ENCODE measurements at places on chromosomes 11 and 22.

- DNase-seq, result no peak
These were observed 4.0 kb downstream of the NPAT start for GRCh38 chr11:108218455-108218854.

- DNase-seq, result peak; percentile 34
These were observed 1.3 kb upstream of the SBF2 start for GRCh38 chr11:10295064-10295901.

DNA sequence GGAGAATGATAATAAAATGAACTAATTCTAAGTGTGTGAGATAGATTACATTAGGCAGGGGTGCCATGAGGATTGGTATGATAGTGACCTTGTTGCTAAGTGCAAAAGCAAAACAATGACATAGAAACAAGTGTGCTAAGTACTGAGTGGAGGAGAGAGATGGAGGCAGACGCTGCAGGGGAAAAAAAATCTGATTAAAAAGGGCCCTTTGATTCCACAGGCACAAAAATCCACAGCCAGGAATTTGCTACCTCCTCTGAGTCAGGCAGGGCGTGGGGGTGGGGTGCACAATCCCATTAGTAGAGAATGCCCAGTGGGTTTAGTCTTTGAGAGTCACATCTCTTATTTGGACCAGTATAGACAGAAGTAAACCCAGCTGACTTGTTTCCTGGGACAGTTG is at the start of gene CNTF:
Gene CNTF (plus strand): TSS at position 322 of the 400 bp plus-strand sequence. CDS start 88 bp downstream, outside the sequence.
- DNase-seq, result no peak

DNA sequence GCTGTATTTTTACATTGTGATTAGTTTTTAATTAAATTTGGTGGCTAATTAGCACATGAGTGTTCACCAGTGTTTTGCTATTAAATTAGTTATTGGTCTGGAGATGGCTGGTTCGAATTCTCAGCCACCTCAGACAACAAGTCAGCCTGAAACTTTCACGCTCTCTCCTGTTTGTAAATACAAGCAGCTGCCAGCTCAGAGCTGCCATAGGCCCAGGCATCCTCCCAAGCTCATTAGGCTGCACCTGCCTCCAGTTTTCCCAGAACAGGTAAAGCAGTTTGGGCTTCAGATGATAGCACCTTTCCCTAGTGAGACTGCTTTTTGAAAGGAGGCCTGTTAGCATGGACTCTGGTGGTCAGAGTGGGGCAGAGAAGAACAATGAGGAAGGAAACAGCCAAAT is 156.8 kb downstream of the NAV2 start:
- DNase-seq, result no peak
